ENCODE measurements at places on chromosomes 7 and 10.

DNA sequence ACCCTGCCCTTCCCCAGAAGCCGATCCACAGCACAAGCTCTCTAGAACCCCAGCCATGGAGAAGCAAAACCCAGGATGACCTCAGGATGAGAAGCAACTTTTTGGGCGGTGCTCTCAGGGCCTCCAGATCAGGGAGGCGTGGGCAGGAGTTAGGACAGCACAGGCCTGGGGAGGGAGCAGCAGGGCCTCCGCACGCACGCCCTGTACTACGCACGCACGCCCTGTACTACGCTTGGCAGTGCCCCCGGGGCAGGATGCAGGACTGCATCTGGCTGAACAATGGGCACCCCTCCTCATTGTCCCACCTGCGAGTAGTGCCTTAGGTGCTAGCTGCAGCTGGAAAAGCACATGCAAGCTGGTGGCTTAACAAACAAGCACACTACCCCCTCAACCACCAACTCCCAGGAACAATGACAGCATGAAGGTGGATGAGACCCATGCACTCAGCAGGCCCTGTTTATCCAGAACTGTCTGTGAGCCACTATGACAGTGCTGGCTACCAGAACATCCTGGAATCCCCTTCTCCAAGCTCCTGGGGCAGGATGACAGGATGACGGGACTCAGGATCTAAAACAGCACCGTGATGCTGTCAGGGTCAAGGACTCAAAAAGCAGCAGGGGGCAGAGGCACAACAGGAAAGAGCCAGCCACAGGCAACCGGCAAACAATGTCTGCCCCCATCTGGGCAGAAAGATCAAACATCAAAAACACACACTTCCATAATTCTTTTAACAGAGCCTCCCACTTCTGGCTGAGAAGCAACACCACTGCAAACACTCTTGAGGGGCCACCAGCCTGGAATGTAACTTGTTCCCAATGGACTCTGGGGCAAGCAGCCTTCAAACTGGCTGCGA, 11.8 kb downstream of the PODXL start:
- H3K4me1 ChIP-seq, result no peaks in the 10 kb centered on the region
- no peaks in the 10 kb centered on the region for H3K36me3 ChIP-seq
- DNase-seq, result peak; percentile 30
- H3K4me3 ChIP-seq, result no peak overlapping the region
- peaks cover 2% of the 10 kb centered on the region for H3K27me3 ChIP-seq

- H3K4me1 ChIP-seq, result peaks cover 50% of the 10 kb centered on the region
- DNase-seq, result peak; percentile 52
- H3K27me3 ChIP-seq, result peaks cover 4% of the 10 kb centered on the region
- peak overlapping the region; percentile 87 for H3K4me3 ChIP-seq
- H3K27ac ChIP-seq, result peak overlapping the region; percentile 92
Measured at GRCh38 chr10:131901181-131901829, 497 bp downstream of the PPP2R2D start.

DNA sequence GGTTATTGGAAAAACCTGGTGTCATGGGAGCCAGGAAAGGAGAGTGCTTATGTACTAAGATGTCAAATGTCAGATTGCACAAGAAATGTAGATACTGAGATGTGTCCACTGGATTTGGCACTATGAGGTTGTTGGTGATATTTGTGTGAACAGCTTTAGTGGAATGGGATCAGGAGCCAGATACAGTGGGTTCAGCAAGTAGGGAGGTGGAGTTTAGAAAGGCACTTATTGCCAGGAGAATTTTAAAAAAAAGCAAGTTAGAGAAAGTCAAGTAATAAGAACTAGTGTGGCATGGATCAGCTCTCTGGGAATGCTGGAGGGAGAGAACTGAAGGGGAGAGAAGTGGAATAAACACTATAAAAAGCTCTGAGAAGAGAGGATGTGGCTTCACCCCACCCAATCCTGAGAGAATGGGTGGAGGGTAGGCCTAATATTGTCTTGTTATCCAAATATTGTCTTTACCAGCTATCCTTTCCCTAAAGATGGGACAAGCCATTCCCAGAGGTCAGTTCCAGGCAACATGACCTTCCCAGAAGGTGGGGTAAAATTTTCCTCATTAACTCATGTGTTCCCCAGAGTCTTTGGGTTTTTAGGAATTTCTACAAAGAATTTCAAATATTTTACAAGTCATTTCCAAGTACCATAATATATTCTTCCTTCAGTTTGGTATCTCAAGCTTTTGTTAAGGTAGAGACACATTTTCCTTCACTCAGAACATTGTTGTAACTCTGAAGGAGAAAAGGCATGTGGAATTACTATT, 42.3 kb downstream of the ENTPD1 start:
- H3K4me1 ChIP-seq, result no peaks in the 10 kb centered on the region
- no peak overlapping the region for H3K4me3 ChIP-seq
- no peak overlapping the region for H3K27ac ChIP-seq
- H3K36me3 ChIP-seq, result no peaks in the 10 kb centered on the region
- peaks cover 7% of the 10 kb centered on the region for H3K27me3 ChIP-seq

GRCh38 chr7:116357781-116358670, 141.5 kb upstream of the CAV2 start:
- no peak for DNase-seq
- H3K27me3 ChIP-seq, result peaks cover 14% of the 10 kb centered on the region
- no peaks in the 10 kb centered on the region for H3K36me3 ChIP-seq
- H3K27ac ChIP-seq, result no peak overlapping the region
- no peak overlapping the region for H3K4me3 ChIP-seq
- H3K4me1 ChIP-seq, result no peaks in the 10 kb centered on the region

DNA sequence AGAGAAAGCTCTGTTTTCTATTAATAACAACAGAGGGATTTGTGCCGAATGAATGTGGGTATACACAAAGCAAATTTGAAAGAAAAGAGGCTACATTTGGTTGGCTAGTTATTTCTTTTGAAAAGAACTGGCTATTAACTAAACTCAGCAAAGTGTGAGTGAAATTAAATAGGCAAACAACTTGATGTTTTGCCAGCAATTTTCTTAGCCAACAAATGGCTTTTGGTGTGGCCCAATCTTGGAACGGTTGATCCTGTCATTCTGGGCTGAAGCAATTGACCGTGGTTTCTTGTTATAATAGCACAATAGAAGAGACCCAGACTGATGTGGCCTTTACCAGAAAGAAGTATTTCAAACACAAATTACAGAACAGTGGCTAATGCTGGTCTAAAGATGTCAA, 898.6 kb downstream of the KCNMA1 start:
- H3K4me3 ChIP-seq, result no peak overlapping the region
- H3K4me1 ChIP-seq, result no peaks in the 10 kb centered on the region
- no peak for DNase-seq
- no peaks in the 10 kb centered on the region for H3K36me3 ChIP-seq
- H3K27ac ChIP-seq, result no peak overlapping the region

DNA sequence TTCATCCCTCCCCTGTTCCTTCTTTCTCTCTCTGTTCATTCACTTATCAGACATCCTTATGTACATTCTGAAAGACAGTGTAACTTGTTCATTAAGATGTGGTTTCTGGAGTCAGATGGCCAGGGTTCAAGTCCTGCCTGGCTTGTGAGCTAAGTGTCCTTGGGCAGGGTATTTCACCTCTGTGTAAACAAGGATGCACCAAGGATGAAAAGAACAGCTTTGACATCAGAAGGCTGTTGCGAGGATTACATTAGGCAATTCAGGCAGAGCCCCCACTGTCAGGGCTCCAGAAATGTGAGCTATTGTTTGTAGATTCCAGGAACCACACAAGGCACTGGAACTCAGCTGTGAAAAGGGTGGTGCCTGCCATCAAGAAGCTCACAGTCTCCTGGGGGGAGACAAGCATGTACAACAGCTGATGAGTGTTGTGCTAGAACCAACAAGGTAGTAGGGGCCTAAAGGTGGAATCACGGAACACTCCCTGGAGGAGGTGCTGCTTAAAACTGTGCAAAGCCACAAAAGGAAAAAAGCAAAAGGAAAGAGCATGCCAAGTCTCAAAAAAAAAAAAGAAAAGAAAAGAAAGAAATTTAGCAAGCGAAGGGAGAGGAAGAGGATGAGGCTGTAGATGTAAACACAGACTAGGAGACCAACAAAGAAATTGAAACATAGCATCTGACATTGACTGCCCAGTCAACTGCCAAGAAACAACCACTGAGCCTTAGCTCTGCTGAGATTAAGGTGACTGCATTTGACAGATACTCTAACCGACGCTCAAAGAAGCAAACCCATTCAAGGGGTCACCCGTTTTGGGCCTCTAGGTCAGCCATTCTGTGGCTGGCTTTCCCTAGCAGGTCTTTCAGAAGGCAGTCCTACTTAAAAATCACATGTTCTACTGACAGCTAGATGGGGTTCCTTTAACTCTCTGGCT, 12.5 kb downstream of the PDLIM1 start:
- H3K36me3 ChIP-seq, result no peaks in the 10 kb centered on the region
- DNase-seq, result no peak
- no peaks in the 10 kb centered on the region for H3K4me1 ChIP-seq
- no peaks in the 10 kb centered on the region for H3K27me3 ChIP-seq

DNA sequence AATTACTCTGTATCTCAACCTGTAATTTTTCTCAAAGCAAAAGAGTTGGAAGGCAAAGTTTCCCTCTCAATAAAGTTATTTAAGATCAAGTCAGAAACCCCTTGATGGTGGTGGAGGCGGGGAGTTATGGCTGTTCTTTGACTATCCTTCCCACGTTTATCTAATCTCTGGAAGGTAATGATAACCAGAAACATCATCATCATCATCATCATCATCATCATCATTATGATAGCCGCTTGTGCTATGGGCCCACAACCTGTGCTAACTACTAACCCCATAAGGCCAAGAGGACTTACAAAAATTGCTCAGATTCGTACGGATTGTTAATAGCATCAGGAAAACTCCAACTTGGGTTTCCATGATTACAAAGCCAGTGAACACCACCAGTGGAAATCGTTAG, 502.3 kb downstream of the SH2D4B start:
- peaks cover 2% of the 10 kb centered on the region for H3K27me3 ChIP-seq
- H3K4me3 ChIP-seq, result no peak overlapping the region
- H3K27ac ChIP-seq, result no peak overlapping the region
- no peak for DNase-seq
- H3K36me3 ChIP-seq, result no peaks in the 10 kb centered on the region

GRCh38 chr7:95931460-95932232, 159.3 kb downstream of the DYNC1I1 start:
- H3K4me1 ChIP-seq, result no peaks in the 10 kb centered on the region
- no peaks in the 10 kb centered on the region for H3K36me3 ChIP-seq
- no peak overlapping the region for H3K27ac ChIP-seq
- no peak overlapping the region for H3K4me3 ChIP-seq

- peaks cover 2% of the 10 kb centered on the region for H3K36me3 ChIP-seq
- H3K4me1 ChIP-seq, result peaks cover 12% of the 10 kb centered on the region
- H3K27ac ChIP-seq, result no peak overlapping the region
- no peak overlapping the region for H3K4me3 ChIP-seq
Measured at GRCh38 chr7:77338260-77338659, 77.9 kb downstream of the GSAP start.

- DNase-seq, result no peak
- no peaks in the 10 kb centered on the region for H3K4me1 ChIP-seq
- H3K36me3 ChIP-seq, result no peaks in the 10 kb centered on the region
- no peak overlapping the region for H3K27ac ChIP-seq
Measured at GRCh38 chr7:119802147-119802546, 470.8 kb upstream of the KCND2 start.

DNA sequence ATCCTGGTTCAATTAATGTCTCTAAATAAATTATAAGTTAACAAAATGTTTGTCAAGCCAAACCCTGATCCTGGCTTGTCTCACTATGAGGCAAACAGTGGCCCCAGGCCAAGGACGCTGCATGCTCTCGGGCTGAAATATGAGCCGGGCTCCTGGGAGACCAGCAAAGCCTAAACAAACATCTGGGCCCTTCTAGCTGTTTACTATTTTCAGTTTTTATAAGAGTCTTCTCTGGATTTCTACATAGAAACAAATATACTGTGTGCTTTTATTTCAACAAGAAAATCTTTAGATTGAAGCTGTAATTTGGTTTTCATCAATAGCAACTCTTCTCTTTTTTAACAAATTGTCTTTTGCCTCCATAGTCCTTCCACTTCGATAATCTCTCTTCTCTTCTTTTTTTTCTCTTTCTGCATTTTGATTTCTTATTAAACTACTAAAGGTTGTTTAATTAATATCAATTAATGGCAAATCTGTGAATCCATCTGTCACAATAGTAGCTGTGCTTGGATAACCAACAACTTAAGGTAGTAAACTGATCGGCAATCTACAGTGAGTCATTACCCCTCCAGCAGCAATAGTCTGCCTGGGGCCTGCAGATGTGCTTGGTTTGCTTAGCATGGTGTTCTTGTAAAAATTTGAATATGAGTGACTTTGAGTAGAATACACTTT, 83.3 kb upstream of the DNAJC1 start:
- no peak overlapping the region for H3K4me3 ChIP-seq
- H3K27me3 ChIP-seq, result peaks cover 25% of the 10 kb centered on the region
- no peaks in the 10 kb centered on the region for H3K4me1 ChIP-seq
- no peak overlapping the region for H3K27ac ChIP-seq
- DNase-seq, result no peak
